Occipital lobe (tissue), 3 donors: ENCODE measurements at places on chromosomes 16 and 17. TPM values are rescaled to one million over a fixed set of nuclear protein-coding genes. Genes with fewer than 3 reads are reported as not detected.

The MT1F gene
- total RNA-seq, result 2.5 TPM

GRCh38 chr17:50201276-50201854 is at the start of gene COL1A1:
COL1A1 (minus strand) TSS chr17:50201631; CDS start chr17:50201513, 118 bp downstream.
- no peak for DNase-seq

- no peak for DNase-seq
Observed at GRCh38 chr17:64223931-64224629, 39.0 kb downstream of the TEX2 start.

- no peak for DNase-seq
Observed at GRCh38 chr17:37465069-37465616, 24.5 kb upstream of the DUSP14 start.

GRCh38 chr16:58031016-58031800 is 5.7 kb downstream of the MMP15 start:
- DNase-seq, result no peak

DNA sequence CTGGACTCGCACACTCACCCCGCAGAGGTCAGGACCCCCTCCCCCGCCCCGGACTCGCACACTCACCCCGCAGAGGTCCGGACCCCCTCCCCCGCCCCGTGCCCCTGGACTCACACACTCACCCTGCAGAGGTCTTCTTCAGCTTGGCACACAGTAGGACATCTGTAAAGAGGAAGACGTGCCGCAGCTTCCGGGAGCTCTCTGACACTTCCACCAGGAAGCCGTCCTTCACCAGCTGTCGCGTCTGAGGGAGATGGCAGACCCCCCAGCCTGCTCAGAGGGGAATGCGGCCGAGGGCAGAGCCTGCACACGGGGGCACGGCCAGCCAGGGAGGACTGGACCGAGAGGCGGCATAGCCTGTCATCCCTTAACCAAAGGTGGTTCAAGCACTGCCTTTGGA is 72.9 kb downstream of the TIMM22 start:
- no peak for DNase-seq
